ENCODE measurements at places on chromosomes 5 and 9. TPM values are rescaled to one million over a fixed set of nuclear protein-coding genes. Genes with fewer than 3 reads are reported as not detected.

GRCh38 chr9:106287091-106287631 lies 575.8 kb upstream of the ZNF462 start:
- DNase-seq, result no peak

- DNase-seq, result no peak
Observed at GRCh38 chr9:130606887-130607600, 27.7 kb downstream of the FUBP3 start.

- no peak for DNase-seq
Observed at GRCh38 chr9:504921-505740, 290.5 kb downstream of the DOCK8 start.

DNA sequence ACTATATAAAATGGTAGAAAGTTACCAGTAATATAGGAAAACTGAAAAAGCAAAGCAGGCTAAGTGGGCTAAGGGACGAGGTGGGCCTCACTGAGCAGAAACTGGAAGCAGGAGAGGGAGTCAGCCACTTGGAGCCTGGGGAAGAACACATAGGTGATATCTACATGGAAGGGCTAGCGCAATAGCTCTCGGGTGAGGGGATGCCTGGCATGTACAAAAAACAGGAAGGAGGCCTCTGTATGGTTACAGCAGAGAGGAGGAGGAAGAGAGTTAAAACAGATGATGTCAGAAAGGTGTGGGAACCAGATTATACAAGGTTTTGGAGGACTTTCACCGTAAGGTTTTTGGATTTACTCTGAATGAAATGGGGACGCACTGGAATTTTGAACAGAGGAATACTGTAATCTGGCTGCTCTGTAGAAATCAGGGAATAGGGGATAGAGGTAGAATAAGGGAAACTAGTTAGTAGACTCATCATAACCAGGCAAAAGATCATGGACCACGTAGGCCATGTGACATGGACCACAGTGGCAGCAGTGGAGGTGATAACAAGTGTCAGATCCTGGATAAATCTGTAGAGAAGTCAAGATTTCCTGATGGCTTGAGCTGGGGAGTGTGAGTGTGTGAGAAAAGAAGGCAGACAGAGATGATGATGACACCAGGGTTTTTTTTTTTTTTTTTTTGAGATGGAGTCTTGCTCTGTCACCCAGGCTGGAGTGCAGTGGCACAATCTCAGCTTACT lies 52.5 kb downstream of the FNBP1 start:
- DNase-seq, result no peak

LRRC19 gene
- total RNA-seq, result not detected

MLANA gene
- total RNA-seq, result not detected

SH2D3C gene
- total RNA-seq, result 19.6 TPM

GRCh38 chr5:37840053-37841034 lies 503 bp upstream of the GDNF start:
- no peak for DNase-seq

GRCh38 chr9:69689991-69690538 lies 17.9 kb upstream of the APBA1 start:
- no peak for DNase-seq

ARHGEF37 gene
- total RNA-seq, result 17.7 TPM

LIFR gene
- 63.3 TPM for total RNA-seq

DNA sequence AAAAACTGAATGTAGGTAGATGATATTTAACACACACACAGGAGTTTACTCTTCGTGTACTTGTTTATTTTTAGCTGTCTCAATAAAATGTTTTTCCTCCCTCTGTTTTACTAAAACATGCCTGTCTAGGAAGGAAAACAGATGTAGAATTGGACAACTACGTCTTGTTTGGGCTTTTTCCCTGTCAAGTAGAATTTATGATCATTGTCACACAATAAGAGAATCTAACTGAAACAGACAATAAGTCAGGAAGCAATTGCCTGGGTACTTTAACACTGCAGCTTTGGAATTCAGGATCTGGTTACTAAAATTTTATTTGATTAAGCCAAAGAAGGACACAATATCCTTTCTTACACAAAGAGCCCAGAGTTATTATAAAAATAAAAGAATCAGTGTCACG lies 164.2 kb downstream of the ZDHHC21 start:
- no peak for DNase-seq

DNA sequence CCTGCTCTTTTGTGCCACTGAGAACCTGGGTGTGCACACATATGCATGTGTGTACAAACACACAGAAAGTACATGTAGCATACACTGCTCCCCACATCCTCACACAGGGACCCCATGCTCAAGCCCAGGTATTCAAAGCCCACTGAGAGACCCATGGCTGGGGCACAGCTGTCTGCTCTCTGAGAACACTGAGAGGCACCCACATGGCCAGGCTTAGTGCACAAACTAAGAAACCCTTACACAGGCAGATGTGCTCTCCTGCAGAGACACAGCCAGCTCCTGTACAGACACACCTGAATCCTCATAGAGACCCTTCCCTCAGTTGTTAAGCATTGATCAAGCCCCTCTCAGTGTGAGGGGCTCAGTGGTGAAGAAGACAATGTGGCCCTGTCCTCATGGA lies 92.5 kb downstream of the CACNA1B start:
- DNase-seq, result no peak

CCDC171 gene
- total RNA-seq, result 2.9 TPM

DNA sequence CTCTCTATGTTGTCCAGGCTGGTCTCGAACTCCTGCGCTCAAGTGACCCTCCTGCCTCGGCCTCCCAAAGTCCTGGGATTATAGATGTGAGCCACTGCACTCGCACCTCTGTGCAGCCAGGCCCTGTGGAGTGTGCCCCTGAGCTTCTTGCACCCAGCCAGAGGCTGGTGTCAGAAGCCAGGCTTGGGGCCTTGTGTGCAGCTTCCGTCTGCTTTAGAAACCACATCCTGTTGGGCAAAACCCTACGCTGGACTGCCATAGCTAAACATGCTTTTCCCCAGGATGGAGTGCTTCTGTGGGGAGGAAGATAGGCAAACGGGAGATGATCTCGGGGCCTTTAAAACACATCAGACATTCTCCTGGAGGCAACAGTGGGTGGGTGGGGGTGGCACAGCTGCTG lies 40.1 kb downstream of the PRRT1B start:
- DNase-seq, result no peak

DNA sequence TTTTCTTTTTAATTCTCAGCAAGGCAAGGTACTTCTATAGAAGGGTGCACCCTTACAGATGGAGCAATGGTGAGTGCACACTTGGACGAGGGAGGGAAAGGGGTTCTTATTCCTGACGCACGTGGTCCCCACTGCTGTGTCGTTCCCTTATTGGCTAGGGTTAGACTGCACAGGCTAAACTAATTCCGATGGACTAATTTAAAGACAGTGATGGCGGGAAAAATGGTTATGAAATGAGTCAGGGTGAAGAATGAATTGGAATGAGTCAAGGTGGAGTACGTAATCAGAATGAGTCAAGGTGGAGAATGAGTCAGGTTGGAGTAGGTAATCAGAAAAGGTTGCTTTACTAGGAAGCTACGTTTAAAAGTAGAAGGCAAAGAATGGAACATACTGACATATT lies 2.1 kb upstream of the HMGCS1 start:
- no peak for DNase-seq

DNA sequence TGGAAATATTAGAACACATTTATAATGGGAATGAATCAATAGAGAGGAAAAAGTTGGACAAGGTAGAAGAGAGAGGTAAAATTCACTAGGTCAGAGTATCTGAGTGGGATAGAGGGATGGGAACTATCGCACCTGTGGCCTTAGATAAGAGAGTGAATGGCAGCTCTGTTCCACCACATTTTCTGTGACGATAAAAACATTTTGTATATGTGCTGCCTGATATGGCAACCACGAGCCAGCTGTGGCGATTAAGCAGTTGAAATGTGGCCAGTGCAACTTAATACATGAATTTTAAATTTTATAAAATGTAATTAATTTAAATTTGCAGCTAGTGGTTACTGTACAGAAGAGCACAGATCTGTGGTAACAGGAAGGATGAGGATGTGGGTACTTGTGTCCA lies 46.7 kb downstream of the ZNF354A start:
- DNase-seq, result no peak

- no peak for DNase-seq
Observed at GRCh38 chr5:150623152-150623877, 17.1 kb upstream of the SYNPO start.

DNA sequence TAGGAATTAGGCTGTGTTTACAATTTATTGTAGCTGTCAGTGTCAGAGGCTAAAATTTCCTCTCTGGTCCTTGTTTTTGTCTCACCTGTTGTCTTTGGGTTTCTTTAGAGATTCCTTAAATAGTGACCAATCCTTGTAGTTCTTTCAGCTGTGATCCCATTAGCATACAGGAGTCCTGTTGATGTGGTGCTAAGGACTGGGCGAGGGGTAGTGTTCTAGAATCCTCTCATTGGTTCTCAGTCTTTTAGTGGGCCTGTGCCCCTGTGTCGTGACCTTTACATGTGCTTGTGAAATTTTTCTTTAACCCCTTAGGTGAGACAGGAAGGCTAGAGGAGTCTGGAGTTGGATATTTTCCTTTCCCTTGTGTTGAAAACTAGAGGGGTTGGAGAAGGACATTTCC lies 51.2 kb downstream of the ZNF618 start:
- no peak for DNase-seq

- DNase-seq, result no peak
Observed at GRCh38 chr9:34957492-34958410, at the start of gene PHF24. Gene PHF24 (plus strand): TSS chr9:34958285. CDS start chr9:34971299, 13,014 bp downstream.

NDUFS6 gene
- total RNA-seq, result 26.8 TPM

SHROOM1 gene
- total RNA-seq, result 17.7 TPM

DMRTA1 gene
- total RNA-seq, result 0.25 TPM

- no peak for DNase-seq
Observed at GRCh38 chr9:93884808-93885207, 70.3 kb downstream of the BARX1 start.

TEX48 gene
- total RNA-seq, result not detected

PCDHB16 gene
- total RNA-seq, result 12.3 TPM

BTNL8 gene
- not detected for total RNA-seq

GRCh38 chr5:82808960-82809359 lies 268.2 kb downstream of the TMEM167A start:
- DNase-seq, result no peak

DNA sequence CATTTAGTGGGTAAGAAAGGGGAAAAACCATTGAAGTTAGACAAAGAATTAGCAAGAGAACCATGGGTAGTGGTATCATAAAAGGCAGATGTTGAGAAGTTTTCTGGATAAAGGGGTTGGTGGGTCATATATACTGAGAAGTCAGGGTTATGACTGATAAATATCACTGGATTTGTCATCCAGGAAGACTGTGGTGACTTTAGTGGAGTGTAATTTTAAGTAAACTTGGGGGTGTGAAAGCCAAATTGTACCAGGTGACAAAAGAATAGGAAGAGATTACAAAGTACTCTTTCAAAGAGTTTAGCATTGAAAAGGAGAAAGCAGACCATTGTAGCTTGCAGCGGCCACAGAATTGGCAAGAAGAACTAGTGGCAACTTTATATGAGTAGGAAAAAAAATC lies 315.2 kb upstream of the DMAC1 start:
- DNase-seq, result no peak

GRCh38 chr5:123696921-123697341 lies 185.0 kb downstream of the CSNK1G3 start:
- DNase-seq, result no peak

GRCh38 chr9:119898316-119898715 lies 529.1 kb upstream of the BRINP1 start:
- no peak for DNase-seq

OLFM1 gene
- total RNA-seq, result 39.0 TPM

Data from vagina (tissue), 2 donors.